MG63 (cell line): ENCODE measurements at places on chromosomes 6 and 20. TPM values are rescaled to one million over a fixed set of nuclear protein-coding genes. Genes with fewer than 3 reads are reported as not detected.

DNA sequence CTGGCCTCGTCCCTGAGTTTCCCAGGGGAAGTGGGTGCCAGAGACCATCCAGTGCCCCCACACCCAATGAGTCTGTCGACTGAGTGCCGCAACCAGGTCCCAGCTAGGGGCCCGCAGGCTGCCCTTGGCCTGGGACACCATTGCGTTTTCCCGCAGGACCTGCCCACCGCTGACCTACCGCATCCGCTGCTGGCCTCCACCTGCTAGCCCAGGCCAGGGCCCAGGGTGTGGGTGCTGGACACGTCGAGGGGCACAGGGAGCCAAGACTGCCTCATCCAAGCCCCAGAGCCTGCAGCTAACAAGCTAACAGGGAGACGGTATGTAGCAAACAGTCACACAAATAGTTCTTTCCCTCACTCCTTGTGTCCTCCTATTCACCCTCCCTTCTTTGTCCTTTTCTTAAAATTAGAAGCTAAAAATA lies 97.7 kb downstream of the TMEM242 start:
- no peak for DNase-seq

- DNase-seq: no peak
These were observed 50.5 kb upstream of the SSTR4 start for GRCh38 chr20:22984606-22985005.

DNA sequence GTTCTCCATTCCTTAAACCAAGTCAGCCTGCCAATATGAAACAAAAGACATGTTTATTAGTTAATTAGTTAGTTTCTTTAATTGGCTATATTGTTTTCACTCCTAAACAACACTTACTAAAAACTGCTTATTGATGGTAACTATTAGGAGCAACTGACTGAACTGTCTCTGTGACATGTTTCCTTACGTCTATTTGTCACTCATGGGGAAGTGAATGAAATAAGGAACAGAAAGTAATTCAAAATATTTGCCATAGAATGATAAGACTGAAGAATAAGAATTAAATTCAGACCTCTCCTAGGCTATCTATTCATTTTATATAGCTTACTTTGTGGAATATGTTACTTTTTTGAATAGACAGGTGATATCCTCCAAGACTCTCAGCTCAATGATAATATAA lies 217.2 kb downstream of the LAMA2 start:
- no peak for DNase-seq

- DNase-seq: no peak
These were observed 15.9 kb downstream of the KIZ start for GRCh38 chr20:21141825-21142224.

GRCh38 chr6:99612551-99613408 lies 6.1 kb downstream of the PRDM13 start:
- DNase-seq: no peak

PDYN gene
- not detected in 2 replicates for total RNA-seq

SLC17A2 gene
- total RNA-seq: not detected in 2 replicates

KHDC1 gene
- 2.3 and 3.5 TPM in 2 replicates for total RNA-seq

MAFB gene
- total RNA-seq: 0.52 and 2.6 TPM in 2 replicates

C20orf144 gene
- not detected in 2 replicates for total RNA-seq

NELFE gene
- 111 and 131 TPM in 2 replicates for total RNA-seq
